ENCODE measurements at places on chromosomes 6 and 20.

DNA sequence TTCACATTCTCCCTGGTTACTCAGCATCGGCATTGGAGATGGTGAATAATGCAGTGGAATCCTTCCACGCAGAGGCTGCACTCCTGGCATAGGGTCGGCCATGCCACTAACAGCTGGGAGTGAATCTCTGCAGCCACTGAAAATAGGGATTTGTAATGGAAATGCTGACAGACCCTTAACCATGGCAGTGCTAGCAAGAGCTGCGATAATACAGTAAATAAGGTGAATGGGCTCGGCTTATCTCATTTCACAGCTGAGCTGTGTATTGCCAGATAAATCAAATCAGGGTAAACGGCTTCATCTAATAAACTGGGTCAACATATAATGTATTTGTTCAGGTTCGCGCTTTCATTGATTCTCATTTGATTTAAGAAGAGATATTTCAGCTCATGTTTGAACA is 156.8 kb downstream of the SLC35B3 start:
- no peak for DNase-seq

GRCh38 chr20:53513168-53513488 is 80.5 kb downstream of the ZNF217 start:
- DNase-seq, result no peak

DNA sequence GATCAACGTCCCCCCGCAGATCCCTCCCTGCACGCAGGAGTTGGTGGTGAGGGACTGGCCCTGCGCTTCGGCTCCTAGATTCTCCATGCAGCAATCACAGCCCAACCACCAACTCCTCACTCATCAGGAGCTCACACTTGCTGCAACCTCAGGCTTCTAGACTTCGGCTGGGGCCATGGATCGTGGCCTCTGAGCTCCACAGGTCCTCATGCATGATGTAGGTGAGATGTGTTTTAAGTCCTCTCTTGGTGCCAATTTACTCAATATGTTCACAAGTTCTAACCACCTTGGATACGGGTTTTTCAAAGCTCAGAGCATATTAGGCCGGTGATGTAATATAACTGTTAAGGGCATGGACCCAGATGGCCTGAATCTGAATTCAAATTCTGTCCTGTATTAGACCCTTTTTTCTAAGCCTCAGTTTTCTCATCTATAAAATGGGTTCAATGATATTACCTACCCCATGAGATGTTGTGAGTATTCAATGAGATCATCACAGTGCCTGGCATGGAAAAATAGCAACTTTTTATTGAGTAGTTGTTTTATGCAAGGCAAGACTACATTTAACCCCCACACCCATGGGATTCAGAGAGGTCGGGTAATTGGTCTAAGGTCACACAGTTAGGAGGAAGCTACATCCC is 31.0 kb downstream of the SUN5 start:
- no peak for DNase-seq

GRCh38 chr20:9163251-9163650 is 94.4 kb downstream of the PLCB4 start:
- no peak for DNase-seq

DNA sequence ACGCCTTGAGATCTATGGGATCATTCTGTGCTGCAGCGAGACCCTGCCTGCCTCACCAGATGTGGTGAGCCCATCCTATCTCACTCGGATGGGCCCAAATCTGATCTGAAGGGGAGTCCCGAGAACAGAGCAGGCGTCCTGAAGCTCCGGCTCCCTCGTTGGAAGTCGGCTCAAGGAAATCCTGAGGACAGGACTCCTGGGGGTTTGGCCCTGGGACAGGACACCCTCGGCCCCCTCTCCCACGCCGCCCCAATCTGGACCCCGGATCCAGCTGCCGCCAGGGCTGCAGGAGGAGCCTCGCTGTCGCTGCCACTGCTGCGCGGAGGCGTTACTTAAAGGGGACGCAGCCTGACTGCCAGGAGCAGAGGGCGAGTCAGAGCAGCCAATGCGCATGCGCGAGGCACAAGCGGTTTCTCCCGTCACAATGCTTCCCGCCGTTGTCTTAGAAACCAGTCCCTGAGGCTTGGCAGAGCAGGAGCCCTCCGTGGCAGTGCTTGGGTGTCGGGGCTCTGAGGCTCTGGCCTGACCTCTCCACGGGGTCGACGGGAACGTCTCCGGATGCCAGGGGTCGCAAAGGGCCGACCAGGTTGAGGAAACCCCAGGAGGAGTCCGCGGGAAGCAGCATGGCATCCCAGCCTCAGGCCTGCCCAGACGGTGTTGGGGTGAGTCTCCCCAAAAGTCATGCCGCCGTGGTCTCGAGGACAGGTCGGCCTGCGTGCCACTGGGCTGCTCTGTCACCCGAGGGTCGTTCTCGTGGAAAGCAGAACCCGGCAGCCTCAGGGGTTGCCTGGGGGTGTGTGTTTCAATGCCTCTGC is 1567.8 kb upstream of the DEFB115 start:
- no peak for DNase-seq

- no peak for DNase-seq
Observed at GRCh38 chr6:111609028-111609820, 3.5 kb upstream of the TRAF3IP2 start.

GRCh38 chr20:30610029-30610693 is 647.3 kb upstream of the DEFB115 start:
- no peak for DNase-seq

DNA sequence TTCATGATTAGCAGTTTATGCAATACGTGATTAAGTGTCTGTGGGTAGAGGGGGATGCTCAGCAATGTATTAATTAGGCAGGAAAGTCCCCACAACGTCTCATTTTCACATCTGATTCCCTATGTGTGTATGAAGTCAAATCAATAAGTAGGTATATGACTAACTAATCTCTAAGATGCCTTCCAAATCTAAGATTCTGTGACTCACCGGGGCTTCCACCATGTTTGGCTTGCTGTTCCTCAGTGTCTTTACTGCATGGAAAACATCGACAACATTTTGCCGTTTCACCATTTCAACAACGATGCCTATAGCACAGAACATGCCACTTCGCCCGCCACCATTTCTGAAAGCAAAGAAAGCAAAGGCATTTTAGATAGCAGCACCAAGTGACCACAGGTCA is 72.0 kb upstream of the THEMIS start:
- no peak for DNase-seq

Measured in stimulated activated CD8-positive, alpha-beta memory T cell treated with anti-CD3 and anti-CD28 coated beads, Interleukin-7, amount 100 ng/mL, for 1 hour (primary cell).